ENCODE measurements at places on chromosomes 4 and X. TPM values are rescaled to one million over a fixed set of nuclear protein-coding genes. Genes with fewer than 3 reads are reported as not detected.

DNA sequence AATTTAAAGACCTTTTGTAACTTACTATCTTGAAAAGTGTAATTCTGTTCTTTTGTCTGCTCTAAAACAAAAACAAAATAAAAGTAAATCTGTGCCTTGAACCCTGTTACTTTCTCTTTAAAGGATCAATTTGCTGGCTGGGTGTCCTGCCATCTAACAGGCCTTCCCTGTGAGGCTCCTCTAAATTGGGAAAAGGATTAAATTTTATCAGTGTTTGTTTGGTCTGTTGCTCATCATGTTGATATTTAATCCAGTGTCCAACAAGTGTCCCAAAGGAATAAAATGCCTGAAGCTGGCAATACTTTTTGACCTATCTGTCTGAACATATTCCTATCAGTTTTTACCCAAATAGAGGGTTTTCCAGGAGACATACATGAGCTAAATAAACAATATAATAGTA, 688.7 kb downstream of the IL1RAPL1 start:
- no peak for DNase-seq

GRCh38 chr4:53592122-53592521, 836 bp upstream of the LNX1 start:
- no peak for DNase-seq

GRCh38 chr4:98890702-98891455, 38.1 kb downstream of the EIF4E start:
- DNase-seq = no peak

DNA sequence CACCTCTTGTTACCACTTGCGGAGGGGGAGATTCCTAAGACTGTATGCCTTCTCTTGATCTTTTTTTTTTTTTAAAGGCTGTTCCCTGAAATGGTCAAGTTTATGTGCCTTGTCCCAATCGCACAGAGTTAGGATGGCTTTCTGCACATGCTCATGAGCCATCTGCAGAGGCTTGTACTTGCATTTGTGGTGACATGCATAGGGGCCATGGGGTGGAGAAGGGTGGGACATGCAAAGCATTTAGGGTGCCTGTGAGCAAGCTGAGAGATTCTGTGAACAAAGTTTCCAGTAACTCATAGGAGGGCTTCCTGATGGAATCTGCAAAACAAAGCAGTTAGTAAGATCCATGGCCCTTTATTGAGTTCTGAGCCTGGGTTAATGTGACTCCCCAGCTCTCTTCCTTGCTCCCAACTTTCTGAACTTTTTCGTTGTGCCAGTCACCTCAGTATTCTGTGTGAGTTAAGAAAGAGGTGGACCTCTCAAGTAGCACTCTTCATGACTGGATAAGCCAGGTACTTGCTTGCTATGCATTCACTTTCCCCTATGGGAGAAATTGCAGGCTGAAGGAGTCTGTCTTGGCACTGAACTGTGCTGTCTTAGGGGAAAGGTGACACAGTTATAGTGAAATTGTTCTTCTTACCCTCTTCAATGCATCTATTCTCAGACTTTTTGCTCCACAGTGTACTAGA, 37.9 kb upstream of the DHX15 start:
- no peak for DNase-seq

The POF1B gene
- not detected for total RNA-seq

All from Caki2 (cell line).